Placental pericyte (primary cell): ENCODE measurements at places on chromosomes 13 and 19. TPM values are rescaled to one million over a fixed set of nuclear protein-coding genes. Genes with fewer than 3 reads are reported as not detected.

The SELENOV gene
- not detected in 2 replicates for total RNA-seq

The APOE gene
- 5.9 and 18.4 TPM in 2 replicates for total RNA-seq

The BRSK1 gene
- 1.7 and 3.5 TPM in 2 replicates for total RNA-seq

The SULT2A1 gene
- total RNA-seq, result not detected in 2 replicates

The FXYD7 gene
- not detected in 2 replicates for total RNA-seq

The CGB5 gene
- total RNA-seq, result not detected in 2 replicates

The IZUMO1 gene
- not detected in 2 replicates for total RNA-seq

The TMEM221 gene
- total RNA-seq, result not detected in 2 replicates

The DMAC2 gene
- total RNA-seq, result 61.6 and 68.1 TPM in 2 replicates

The ZNF577 gene
- total RNA-seq, result 5.3 and 5.5 TPM in 2 replicates

The ATP5F1D gene
- 17.2 and 25.2 TPM in 2 replicates for total RNA-seq

The NBEA gene
- 4.0 and 5.9 TPM in 2 replicates for total RNA-seq

The TNFSF11 gene
- total RNA-seq, result 0.14 TPM in 1 of 2 replicates, not detected in the other

The ZNF709 gene
- 0.66 and 1.9 TPM in 2 replicates for total RNA-seq

The CCDC169 gene
- total RNA-seq, result 1.3 and 3.3 TPM in 2 replicates

The MBD3L1 gene
- not detected in 2 replicates for total RNA-seq

The B3GNT8 gene
- total RNA-seq, result 0.66 and 1.7 TPM in 2 replicates

The FPR1 gene
- 0.44 and 0.86 TPM in 2 replicates for total RNA-seq

The NKPD1 gene
- total RNA-seq, result under 0.01 and 0.29 TPM in 2 replicates

The GZMM gene
- total RNA-seq, result 0.66 TPM in 1 of 2 replicates, not detected in the other

The CEACAM8 gene
- not detected in 2 replicates for total RNA-seq

The RDH8 gene
- 0.29 TPM in 1 of 2 replicates, not detected in the other for total RNA-seq
